ENCODE measurements at places on chromosomes 7 and 10.

GRCh38 chr7:116872026-116872425 is 9.6 kb downstream of the CAPZA2 start:
- no peak for DNase-seq

- no peak for DNase-seq
Measured at GRCh38 chr7:121084748-121085336, 96.3 kb downstream of the CPED1 start.

DNA sequence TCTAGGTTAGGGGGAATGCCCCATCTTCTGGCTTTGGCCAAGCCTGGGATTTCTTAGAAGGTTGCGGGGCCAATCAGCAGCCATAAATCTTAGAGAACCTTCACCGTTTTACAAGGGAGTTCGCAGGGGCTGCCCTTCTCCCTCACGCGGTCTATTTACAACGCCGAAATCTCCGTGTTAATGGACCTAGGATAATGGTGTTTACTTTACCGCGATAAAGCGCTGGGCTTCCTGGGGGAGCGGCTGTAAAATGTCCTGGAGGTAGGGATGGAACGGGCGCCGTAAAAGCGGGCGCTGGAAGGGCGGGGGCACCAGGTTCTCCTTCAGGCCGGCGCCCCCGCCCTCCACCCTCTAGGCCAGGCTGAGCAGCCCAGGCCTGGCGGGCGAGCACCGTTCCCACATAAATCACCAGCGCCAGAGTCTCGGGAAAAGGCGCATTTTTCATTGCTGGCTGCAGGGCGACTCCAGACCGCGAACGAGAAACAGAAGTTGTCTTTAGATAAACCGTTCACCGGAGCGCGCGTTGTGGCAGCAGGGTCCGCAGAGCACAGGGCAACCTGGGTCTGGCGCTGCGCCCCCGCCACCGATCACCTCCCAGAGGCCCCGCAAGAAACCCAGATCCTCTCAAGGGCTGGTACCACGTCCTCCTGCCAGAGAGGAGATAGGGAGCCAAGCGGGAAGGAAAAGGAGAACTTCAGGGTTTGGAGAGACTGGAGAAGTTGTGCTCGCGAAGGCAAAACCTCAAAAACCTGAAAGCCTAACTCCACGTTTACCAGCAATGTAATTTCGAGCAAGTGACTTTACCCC is 12.5 kb upstream of the NKX2-3 start:
- DNase-seq = no peak

DNA sequence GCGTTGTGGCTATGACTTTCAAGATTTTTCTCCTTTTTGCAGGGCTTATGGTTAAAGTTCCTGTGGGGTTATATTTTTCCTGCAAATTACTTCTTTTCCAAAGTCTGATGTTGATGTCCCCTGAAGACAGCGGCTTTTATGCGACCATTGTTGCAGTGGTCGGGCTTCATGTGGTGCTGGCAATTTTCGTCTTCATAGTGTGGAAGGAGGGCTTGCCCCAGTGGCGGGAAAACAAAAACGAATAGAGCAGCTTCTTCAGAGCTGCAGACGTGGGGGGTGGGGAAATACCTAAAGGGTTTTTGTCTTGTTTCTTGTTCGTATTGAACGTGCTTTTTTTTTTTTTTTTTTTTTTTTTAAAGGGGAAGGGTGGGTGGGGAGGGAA is 53.8 kb downstream of the MCMBP start:
- DNase-seq = no peak

- DNase-seq = no peak
Measured at GRCh38 chr7:141752634-141753033, 11.3 kb upstream of the TAS2R3 start.

DNA sequence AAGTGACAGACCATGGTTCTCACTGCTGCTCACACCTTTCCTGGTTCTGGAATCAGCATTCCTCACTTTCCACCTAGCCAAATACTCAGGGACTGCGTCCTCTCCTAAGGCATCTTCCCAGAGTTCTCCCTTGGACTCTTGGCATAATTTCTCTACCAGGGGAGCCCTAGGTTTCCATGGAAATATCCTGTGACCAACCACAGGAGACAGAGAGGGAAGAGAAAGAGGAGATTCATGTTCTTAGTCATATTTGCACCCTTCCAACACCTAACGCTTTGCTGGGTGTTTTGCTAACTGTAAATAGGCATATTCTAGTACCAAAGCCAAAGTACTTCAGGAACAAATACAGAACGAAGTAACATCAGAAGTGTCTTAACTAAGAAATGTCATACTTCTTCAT is 28.6 kb downstream of the DENND11 start:
- no peak for DNase-seq

DNA sequence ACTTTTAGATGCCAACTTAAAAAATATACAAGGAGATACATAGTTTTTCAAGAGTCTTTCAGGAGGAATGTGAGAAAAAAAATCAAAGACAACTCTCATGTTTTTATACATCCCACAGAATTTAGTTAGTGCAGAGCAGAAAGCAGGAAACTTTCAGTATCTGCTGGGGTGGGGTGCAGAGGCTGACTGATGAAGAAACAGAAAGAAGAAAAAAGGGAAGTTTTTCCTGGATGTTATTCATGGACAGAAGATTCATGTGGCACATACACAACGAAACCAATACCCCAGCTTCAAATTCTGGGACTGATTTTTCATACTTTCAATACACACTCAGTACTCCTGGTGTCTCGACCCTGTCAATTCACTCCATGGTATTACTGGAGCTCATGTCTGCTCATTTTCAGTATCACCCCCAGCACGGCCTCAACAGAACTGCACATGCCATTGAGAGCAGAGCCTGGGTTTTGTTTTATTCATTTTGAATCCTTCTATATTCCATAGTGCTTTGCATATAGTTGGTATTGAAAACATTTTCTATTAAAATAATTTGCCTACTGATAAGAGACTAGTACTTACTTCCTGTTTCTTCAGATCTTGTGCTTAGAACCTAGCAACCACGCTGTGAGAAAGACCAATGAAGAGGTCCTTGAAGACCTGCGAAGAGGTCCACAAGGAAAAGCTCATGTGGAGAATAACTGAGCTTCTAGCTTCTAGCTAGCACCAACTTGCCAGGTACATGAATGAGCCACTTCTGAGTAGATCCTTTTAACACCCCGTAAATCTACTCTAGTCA is 49.0 kb downstream of the NDUFB2 start:
- DNase-seq = no peak

GRCh38 chr7:79272066-79272669 is 181.3 kb downstream of the MAGI2 start:
- peak; percentile 13 for DNase-seq

Measured in K562 (cell line).